Neural crest cell (in vitro differentiated cells): ENCODE measurements at places on chromosomes 16 and 17.

GRCh38 chr17:68906638-68907037 is 48.6 kb downstream of the ABCA8 start:
- H3K27me3 ChIP-seq = no peaks in the 10 kb centered on the region
- no peak overlapping the region for H3K27ac ChIP-seq
- no peak overlapping the region for H3K4me3 ChIP-seq
- DNase-seq = no peak
- H3K4me1 ChIP-seq = peaks cover 58% of the 10 kb centered on the region

- H3K4me1 ChIP-seq = peaks cover 50% of the 10 kb centered on the region
- H3K36me3 ChIP-seq = no peaks in the 10 kb centered on the region
- no peak for DNase-seq
Measured at GRCh38 chr17:17679748-17680147, 1.5 kb upstream of the RAI1 start.

DNA sequence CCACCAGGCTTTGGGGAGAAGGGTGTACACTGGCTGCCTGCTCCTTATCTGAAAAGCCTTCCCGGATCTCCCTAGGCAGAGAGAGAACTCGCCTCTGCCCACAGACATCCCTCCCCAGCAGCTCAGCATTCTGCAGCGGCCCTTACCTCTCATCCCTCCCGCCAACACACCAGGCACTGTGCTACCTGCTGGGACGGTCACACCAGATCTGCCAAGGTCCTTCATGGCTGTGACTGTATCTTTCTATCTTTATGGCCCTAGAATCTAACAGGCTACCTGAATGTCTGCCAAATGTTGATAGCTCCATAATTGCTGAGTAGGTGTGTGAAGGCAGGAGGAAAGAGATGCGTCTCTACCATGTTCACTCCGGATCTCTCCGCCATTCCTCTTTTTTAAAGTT is 7.9 kb downstream of the TSNAXIP1 start:
- no peaks in the 10 kb centered on the region for H3K36me3 ChIP-seq
- no peak overlapping the region for H3K4me3 ChIP-seq
- H3K27me3 ChIP-seq = no peaks in the 10 kb centered on the region
- no peak for DNase-seq
- peak overlapping the region; percentile 43 for H3K27ac ChIP-seq
- H3K4me1 ChIP-seq = peaks cover 3% of the 10 kb centered on the region

DNA sequence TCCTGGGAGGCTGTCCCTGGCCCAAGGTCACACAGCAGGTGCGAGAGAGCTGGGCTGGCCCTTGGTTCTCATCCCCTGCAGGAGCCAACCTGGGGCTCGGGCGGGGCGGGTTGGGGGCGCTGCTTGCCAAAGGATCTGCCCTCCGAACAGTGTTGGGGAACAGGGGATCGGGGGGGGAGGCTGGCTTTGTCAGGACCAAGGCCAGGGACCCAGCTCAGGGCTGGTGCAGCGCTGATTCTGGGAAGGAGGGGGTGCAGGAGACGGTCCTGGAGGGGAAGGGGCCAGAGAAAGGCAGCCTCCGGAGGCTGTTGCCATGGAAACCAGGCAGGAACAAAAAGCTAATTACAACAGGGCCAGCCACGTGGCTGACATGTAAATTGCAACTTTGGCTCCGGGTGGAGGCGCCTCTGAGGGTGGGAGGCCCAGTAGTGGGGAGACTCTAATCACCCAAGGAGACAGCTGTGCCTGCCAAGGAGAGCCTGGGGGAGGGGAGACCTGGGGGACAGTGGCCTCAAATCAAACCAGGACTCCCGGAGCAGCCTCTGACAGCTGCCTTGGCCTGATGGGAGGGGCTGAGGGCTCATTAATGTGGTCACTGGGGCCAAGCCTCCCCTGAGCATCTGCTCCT is 1.3 kb downstream of the TUBB3 start:
- peaks cover 32% of the 10 kb centered on the region for H3K4me1 ChIP-seq

DNA sequence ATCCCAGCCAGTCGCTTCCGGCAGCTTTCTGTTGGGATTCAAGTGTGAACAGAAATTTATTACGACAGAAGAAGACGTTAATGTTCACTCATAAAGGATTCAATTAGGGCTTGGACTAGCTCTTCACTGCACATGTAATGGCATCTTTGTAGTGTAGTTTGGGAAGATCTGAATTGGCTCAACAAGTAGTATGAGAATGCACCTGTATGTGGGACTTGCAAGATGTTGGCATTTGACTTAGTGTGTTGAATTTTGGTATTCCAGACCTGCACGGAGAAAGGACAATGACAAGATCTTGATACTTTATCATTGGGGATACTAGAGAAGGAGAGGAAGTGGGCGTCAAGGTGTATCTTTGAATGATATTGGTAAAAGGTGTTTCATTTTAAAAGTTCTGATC is 1.2 kb downstream of the PSMD11 start:
- peak overlapping the region; percentile 92 for H3K4me3 ChIP-seq
- no peak for DNase-seq
- peaks cover 2% of the 10 kb centered on the region for H3K36me3 ChIP-seq
